T-helper 1 cell treated with Interleukin-12 subunit alpha and Interleukin-12 subunit beta and Interleukin-4 antibody, amounts not matched to agents 30 ng/mL and 1 ng/mL, for 36 hours (primary cell): ENCODE measurements at places on chromosomes 1 and 21. TPM values are rescaled to one million over a fixed set of nuclear protein-coding genes. Genes with fewer than 3 reads are reported as not detected.

The RTCA gene
- total RNA-seq, result 54.3 and 59.5 TPM in 2 replicates

The A3GALT2 gene
- not detected in 2 replicates for total RNA-seq

The RRAGC gene
- 21.9 and 22.1 TPM in 2 replicates for total RNA-seq

The OR2T33 gene
- total RNA-seq, result not detected in 2 replicates

The ALPL gene
- not detected in 2 replicates for total RNA-seq

The RGS8 gene
- total RNA-seq, result 0.17 TPM in 1 of 2 replicates, not detected in the other

The SPRR1A gene
- not detected in 2 replicates for total RNA-seq
